Pulmonary artery endothelial cell (primary cell): ENCODE measurements at places on chromosomes 1 and 21. TPM values are rescaled to one million over a fixed set of nuclear protein-coding genes. Genes with fewer than 3 reads are reported as not detected.
A peak's percentile ranks its signal among the peaks of the same experiment; 100 is the strongest.

Gene C1QB
- not detected in 2 replicates for total RNA-seq

Gene ACTL8
- not detected in 2 replicates for total RNA-seq

Gene MATN1
- total RNA-seq: not detected in 2 replicates

Gene SYT14
- total RNA-seq: 0.14 and 0.20 TPM in 2 replicates

Gene GJA4
- 17.6 and 29.6 TPM in 2 replicates for total RNA-seq

Gene SH2D1B
- not detected in 2 replicates for total RNA-seq

Gene ST6GALNAC3
- 34.6 and 40.9 TPM in 2 replicates for total RNA-seq

Gene CLDN17
- total RNA-seq: not detected in 2 replicates

DNA sequence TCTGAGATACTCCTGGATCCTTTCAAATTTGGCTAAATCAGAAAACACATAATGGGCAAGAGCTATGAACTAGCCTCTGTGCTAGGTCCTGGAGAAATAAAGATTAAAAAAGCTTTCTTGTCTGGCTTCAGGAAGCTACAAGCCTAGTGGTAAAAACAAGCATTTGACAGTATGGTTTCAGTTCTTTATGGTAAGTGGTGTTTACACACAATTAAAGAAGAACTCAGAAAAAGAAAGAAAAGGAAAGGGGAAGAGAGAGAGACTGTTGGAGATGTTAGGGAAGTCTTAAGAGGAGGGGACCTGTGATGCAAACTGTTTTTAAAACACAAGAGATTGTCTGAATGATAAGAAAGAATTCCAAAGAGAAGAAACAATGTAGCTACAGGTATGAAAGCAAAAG lies 1.8 kb downstream of the OR10J1 start:
- DNase-seq: no peak

- DNase-seq: peak; percentile 36
Observed at GRCh38 chr1:229024528-229025130, 246.3 kb upstream of the RAB4A start.

DNA sequence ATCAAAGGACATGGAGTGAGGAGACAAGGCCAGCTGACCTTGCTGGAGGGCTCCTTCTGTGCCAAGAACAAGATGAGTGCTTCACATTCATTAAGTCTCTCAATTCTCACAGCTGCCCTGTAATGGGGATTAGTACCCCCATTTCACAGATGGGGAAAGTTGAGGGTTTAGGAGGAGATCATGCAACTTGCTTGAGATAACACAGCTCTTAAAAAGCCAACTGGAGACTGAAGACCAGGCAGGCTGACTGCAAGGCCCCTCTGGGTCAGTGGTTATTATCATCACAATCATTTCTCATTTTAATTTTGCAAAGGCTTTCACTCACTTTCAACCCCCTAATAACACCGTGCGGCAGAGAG lies 46.8 kb downstream of the GPR161 start:
- DNase-seq: no peak

- peak; percentile 88 for DNase-seq
Observed at GRCh38 chr1:59750328-59751003, 64.3 kb upstream of the HOOK1 start.
